ENCODE measurements at places on chromosomes 3 and 15. TPM values are rescaled to one million over a fixed set of nuclear protein-coding genes. Genes with fewer than 3 reads are reported as not detected.

MME gene
- total RNA-seq: 152 TPM

DNA sequence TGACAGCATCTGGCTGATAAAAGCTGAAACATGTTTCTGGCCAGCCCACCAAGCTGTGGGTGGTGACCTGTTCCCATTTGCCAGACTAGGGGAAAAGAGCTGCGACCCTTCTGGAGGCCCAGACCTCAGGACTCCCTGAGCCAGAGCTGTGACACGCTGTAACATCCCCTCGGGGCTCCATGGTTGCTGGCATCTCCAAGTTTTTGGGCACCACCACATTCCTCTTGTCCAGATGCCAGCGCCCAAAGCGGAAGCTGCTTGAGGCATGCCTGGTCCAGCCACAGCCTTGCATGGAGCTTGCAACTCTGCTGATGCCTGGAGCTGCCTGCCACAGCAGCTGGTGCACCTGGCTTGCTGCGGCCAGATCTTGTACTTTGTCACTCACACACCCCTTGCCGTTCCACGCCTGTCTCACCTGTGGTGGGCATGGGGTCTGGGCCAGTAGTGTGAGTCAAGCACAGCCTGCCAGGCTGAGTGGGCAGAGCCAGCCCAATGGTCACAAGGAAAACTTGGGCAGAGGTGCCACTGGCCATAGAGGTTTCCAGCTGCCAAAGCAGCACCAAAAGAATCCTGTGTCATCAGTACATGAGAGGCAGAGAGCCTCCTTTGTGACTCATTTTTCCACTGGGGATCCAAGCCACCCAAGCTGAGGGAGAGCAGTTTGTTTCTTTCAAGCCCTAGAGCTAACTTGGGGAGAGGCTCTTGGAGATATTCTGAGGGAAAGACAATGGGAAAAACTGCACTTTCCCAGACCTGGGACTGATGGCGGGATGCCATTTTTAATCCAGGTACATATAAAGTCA, 45.7 kb upstream of the PTX3 start:
- H3K4me1 ChIP-seq: peaks cover 5% of the 10 kb centered on the region
- no peak overlapping the region for H3K4me3 ChIP-seq
- no peaks in the 10 kb centered on the region for H3K36me3 ChIP-seq
- H3K27me3 ChIP-seq: no peaks in the 10 kb centered on the region

DNA sequence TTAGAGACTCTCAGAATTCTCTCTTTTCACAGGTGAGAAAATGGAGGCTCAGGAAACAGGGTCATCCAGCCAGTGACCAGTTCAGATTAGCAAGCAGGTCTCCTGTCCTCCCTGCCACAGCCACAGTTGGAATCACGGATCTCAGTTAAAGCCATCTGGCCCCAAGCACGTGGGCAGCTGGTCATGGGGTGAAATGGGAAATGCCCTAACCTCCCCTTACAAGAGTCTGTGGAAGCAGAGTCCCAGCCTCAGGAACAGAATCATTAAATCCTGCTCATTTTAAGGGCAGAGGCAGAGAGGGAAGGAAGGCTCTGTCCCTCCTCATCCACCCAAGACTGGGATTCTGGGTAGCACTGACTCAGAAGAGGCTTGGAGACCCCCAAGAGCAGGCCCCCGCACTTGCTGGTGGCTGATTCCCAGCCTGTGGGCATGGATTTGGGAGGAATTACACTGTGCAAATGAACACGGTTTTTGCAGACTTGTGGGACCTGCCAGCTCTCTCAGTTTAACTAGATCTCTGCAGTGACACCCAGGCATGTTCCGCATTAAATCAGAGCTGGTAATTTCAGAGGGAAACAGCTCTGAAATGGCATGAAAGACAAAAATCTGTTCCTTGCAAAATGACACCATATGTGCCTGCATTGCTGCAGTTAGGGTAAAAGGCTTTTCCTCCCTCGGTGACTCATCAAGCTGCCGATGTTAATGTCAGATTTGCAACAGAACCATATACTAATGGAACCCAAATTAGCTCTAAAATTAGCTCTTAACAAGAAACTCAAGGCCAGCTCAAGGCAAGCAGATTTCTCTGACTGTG, 89.0 kb downstream of the BDH1 start:
- no peak overlapping the region for H3K4me3 ChIP-seq
- no peaks in the 10 kb centered on the region for H3K36me3 ChIP-seq
- H3K27ac ChIP-seq: peak overlapping the region; percentile 18
- peaks cover 7% of the 10 kb centered on the region for H3K4me1 ChIP-seq

DNA sequence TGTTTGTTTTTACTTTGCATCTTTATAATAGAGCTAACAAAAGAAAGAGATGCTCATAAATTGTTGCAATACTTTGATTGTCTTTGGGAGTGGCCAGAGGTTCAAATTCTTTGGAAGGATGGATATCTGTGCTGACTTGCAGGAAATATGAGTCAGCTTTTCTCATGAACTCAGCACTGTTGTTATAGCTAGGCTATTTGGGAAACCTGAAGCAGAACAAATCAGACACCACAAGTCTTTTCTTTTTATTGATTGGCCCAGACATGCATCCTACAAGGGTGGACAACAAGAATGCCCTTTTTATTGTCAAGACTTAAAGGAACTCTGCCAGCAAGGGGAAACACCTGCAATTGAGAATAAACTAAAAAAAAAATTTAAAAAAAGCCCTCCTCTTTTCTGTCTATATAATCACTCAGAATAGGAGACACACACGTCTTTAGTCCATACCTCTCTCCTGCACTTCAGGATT, 4.6 kb upstream of the DENND4A start:
- H3K27me3 ChIP-seq: no peaks in the 10 kb centered on the region
- no peak overlapping the region for H3K27ac ChIP-seq
- peaks cover 5% of the 10 kb centered on the region for H3K4me1 ChIP-seq
- H3K4me3 ChIP-seq: no peak overlapping the region
- H3K36me3 ChIP-seq: no peaks in the 10 kb centered on the region

GRCh38 chr15:51936105-51936478, 35.5 kb downstream of the LEO1 start:
- peaks cover 1% of the 10 kb centered on the region for H3K36me3 ChIP-seq
- no peaks in the 10 kb centered on the region for H3K4me1 ChIP-seq
- H3K4me3 ChIP-seq: no peak overlapping the region
- no peak for DNase-seq

- no peaks in the 10 kb centered on the region for H3K27me3 ChIP-seq
- H3K36me3 ChIP-seq: no peaks in the 10 kb centered on the region
- no peaks in the 10 kb centered on the region for H3K4me1 ChIP-seq
- H3K4me3 ChIP-seq: no peak overlapping the region
Observed at GRCh38 chr3:194058189-194058571, 77.8 kb upstream of the HES1 start.

DNA sequence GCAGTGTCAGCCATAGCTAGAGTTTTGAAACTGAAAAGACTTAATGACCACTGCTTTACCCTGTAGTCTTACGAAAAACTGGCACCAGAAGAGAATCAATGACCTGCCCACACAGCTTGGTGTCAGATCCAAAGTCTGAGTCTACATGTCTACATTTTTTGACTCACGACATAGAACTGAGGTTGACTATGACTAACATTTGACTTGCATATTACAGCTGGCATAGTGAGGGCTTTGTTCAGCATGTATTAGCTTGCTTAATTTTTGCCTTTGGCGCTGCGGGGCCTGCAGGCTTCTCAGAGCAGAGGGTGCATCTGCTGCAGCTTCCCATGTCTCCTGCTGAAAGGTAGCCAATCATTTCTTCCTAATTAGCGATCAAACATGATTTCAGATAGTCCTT, 167.0 kb downstream of the EBLN2 start:
- H3K36me3 ChIP-seq: no peaks in the 10 kb centered on the region
- no peak overlapping the region for H3K4me3 ChIP-seq
- no peaks in the 10 kb centered on the region for H3K27me3 ChIP-seq
- H3K4me1 ChIP-seq: no peaks in the 10 kb centered on the region

DNA sequence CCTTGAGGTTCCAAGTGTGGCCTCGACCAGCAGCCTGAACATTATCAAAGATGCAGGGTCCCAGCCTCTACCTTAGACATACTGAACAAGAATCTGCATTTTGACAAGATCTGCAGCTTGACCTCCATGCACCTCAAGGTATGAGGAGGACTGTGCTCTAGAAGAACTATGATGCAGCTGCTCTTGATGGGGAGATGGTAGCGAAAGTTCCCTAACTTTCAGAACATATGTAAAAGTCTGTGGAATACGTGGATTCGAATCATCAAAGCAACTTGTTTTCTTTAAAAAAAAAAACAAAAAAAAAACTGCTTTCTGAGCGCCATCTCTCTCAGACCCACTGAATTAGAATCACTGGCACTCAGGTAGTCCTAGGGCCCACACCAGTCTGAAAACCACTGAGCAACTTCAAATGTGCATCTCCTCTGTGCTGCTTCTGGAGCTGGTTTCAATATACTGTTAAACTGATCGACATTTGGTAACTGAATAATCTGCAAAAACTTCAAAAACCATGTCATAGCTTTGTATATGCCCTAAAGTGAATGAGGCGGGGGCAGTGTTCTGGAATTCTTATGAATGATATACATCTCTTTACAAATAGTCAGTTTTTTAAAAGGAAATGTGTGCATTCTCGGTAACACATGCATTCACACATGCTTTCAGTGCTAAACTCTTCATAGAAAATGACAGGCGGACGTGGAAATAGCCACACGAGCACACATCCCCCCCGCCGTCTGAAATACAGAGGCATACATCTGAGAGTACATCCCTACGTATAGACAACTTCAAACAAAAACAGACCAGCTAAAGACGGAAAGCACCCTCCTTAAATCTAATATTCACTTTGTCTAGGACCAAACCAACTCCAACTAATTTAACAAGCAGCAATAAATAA, 128.8 kb downstream of the FOXP1 start:
- H3K27me3 ChIP-seq: no peaks in the 10 kb centered on the region
- no peak overlapping the region for H3K4me3 ChIP-seq
- H3K27ac ChIP-seq: no peak overlapping the region
- no peak for DNase-seq

DNA sequence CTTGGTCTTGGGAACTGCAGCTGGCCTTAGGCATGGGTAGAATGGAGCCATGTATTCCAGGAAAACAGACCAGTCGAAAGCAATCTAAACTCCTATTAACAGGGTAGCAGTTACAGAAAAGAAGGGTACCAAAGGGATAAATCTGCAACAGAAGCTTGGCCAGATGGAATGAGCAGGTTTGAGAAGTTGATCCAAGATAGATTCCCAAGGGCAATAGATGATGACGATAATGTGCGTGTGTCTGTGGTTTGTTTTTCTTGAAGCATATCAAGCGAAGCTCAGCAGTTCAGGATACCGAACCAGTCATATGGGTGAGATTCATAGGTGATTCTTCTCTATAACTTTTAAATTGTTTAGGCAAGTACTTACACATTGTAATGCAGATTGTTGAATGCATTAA, 203.8 kb upstream of the SEMA6D start:
- H3K27ac ChIP-seq: no peak overlapping the region
- H3K4me3 ChIP-seq: no peak overlapping the region
- H3K4me1 ChIP-seq: peaks cover 3% of the 10 kb centered on the region

DNA sequence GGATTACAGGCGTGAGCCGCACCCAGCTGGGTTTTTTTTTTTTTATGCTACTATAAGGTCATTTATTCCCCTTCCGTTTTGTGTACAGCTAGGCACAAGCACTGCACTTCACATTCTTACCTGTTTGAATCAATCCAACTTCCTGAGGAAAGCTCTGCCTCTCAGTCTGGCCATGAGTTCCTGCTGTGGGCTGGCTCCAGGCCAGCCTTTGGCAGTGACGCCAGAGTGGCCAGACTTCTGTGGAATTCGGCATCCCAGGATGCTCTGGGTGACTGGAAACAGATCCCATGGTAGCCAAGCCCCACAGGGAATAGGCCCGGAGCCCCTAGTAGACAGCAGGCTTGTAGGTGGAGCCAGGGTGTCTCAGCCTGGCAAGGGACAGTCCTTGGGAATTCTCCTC, 21.5 kb upstream of the TIMP4 start:
- no peaks in the 10 kb centered on the region for H3K27me3 ChIP-seq
- H3K4me1 ChIP-seq: peaks cover 8% of the 10 kb centered on the region
- H3K4me3 ChIP-seq: no peak overlapping the region
- H3K36me3 ChIP-seq: no peaks in the 10 kb centered on the region
- peak; percentile 88 for DNase-seq

- H3K4me1 ChIP-seq: peaks cover 3% of the 10 kb centered on the region
- DNase-seq: no peak
- H3K27me3 ChIP-seq: no peaks in the 10 kb centered on the region
- H3K4me3 ChIP-seq: no peak overlapping the region
Observed at GRCh38 chr3:16419640-16420241, 93.8 kb downstream of the RFTN1 start.

- no peak for DNase-seq
- no peak overlapping the region for H3K4me3 ChIP-seq
- H3K4me1 ChIP-seq: no peaks in the 10 kb centered on the region
- H3K27me3 ChIP-seq: no peaks in the 10 kb centered on the region
Observed at GRCh38 chr3:112247900-112248299, 46.1 kb downstream of the SLC9C1 start.

- no peak for DNase-seq
- no peak overlapping the region for H3K4me3 ChIP-seq
- H3K4me1 ChIP-seq: no peaks in the 10 kb centered on the region
- no peak overlapping the region for H3K27ac ChIP-seq
Observed at GRCh38 chr15:95698230-95698629, 632.3 kb upstream of the NR2F2 start.

DNA sequence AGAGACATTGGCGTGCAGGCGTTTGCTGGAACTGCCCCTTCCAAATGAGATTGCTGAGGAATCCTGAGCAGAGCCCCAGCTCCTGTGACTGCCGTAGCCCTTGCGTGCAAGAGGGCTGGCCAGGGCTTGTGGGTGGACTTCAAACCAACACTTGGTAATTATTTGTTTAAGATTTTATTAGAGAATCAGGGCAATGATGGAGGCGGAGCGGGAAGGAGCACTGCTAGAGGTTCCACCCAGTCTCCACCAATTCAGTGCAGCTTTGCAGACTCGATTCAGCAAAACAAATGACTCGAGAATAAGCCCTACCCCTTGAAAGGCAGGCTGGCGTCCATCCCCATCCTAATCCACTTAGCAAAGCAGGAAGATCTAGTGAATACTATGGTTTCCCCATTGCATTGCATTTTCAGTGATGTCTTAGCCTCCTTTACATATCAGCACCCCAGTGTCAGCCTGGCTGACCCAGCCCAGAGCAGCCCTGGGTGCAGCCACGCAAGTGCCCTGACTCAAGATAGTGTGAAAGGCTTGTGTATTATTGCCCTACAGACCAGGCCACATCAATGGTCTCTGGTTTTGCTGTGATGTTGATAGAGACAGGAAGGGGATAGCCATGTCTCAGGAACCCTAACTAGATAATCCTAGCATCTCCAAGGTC, 26.0 kb downstream of the GLDN start:
- no peak overlapping the region for H3K27ac ChIP-seq
- DNase-seq: peak; percentile 31
- no peaks in the 10 kb centered on the region for H3K27me3 ChIP-seq
- no peaks in the 10 kb centered on the region for H3K36me3 ChIP-seq
- peaks cover 16% of the 10 kb centered on the region for H3K4me1 ChIP-seq
- no peak overlapping the region for H3K4me3 ChIP-seq
